Activated CD4-positive, alpha-beta T cell treated with anti-CD3 and anti-CD28 coated beads for 1 hour (primary cell): ENCODE measurements at places on chromosomes 13 and 19.

DNA sequence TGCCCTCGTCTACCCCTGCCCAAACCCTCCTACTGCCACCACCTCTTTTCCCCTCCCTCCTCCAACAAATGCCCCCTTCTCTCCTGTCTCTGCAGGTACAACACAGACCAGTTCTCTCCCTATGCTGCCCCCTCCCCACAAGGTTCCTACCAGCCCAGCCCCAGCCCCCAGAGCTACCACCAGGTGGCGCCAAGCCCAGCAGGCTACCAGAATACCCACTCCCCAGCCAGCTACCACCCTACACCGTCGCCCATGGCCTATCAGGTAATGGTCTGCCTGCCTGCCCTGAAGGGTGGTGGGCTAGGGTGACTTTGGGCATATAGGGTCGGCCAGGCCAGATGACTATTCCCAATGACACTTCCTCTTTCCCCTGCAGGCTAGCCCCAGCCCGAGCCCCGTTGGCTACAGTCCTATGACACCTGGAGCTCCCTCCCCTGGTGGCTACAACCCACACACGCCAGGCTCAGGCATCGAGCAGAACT lies 6.5 kb upstream of the TIMM50 start:
- peak; percentile 66 for DNase-seq

- no peak for DNase-seq
Measured at GRCh38 chr19:29812881-29813275, 1.1 kb downstream of the CCNE1 start.

GRCh38 chr13:76023652-76024051 lies 387.5 kb downstream of the LMO7 start:
- no peak for DNase-seq

GRCh38 chr13:98484289-98485219 lies 92.4 kb downstream of the STK24 start:
- DNase-seq = peak; percentile 51

DNA sequence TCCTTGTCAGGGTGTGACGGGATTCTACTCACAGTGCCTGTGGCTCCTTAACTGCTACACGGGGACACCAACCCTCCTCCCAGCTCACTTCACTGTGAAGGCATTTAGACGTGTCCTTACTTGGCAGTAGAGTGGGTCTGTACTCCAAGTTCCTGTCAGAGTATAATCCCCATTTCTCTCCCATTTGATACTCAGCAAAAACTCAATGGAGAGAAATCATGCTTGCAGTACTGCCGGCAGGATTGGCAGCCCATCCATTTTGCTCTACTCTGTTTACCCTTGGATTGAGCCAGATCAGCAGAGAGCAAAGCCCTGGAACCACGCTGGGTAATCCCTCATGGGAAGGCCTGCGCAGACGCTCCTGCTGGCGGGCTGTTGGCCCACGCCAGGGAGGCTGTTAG lies 28.9 kb downstream of the ARL11 start:
- DNase-seq = no peak

GRCh38 chr13:91158017-91158395 lies 189.5 kb upstream of the MIR17HG start:
- no peak for DNase-seq

DNA sequence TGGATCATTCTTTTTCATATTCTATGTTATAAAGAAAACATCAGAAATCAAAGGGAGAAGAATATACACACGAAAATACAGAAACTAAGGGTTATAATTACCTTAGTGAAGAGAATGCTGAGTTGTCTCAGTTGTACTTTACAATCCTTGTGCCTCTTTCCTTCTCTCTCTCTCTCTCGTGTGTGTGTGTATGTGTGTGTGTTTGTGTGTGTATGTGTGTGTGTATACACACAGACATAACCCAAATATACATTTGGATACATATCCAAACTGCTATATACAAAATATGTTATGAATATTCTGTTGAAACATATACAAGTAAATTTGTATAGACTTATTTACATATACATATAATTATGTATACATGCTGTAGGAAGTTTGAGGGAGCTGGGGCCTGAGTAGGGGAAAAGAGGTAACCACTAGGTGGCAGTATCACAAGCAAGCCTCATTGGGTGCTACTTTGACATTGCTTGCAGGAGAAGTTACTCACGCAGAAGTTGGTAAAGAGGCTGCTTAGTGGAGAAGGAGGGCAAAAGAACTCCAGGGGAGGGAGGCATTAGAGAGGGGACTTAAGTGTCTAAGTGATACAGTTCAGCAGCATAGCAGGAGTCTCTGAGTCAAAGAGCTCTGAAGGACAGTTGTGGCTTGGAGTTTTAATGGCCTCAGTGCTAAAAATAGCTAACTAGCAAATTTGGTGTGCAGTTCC lies 465.1 kb upstream of the PCDH20 start:
- no peak for DNase-seq
